ENCODE measurements at places on chromosomes 6 and 20. TPM values are rescaled to one million over a fixed set of nuclear protein-coding genes. Genes with fewer than 3 reads are reported as not detected.

- no peak for DNase-seq
Observed at GRCh38 chr20:35015863-35016193, 60.2 kb downstream of the MYH7B start.

DNA sequence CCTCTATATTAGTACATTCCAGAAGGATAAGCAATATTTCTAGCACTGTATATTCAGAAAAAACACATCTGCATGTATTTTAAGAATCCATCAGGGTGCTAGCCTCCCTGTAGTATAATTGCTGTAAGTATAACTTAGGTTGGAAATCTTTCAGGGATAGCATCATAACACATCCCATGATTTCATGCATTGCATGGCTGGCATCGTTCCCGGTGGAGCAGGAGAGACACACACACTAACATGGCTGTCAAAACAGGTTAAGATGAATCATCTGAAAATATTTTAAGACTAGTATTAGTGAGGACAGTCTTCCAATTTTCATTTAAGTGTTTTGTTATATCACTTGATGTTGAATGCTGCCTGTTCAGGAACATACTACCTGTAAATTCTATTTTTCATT, 32.1 kb upstream of the CENPW start:
- DNase-seq: no peak

DNA sequence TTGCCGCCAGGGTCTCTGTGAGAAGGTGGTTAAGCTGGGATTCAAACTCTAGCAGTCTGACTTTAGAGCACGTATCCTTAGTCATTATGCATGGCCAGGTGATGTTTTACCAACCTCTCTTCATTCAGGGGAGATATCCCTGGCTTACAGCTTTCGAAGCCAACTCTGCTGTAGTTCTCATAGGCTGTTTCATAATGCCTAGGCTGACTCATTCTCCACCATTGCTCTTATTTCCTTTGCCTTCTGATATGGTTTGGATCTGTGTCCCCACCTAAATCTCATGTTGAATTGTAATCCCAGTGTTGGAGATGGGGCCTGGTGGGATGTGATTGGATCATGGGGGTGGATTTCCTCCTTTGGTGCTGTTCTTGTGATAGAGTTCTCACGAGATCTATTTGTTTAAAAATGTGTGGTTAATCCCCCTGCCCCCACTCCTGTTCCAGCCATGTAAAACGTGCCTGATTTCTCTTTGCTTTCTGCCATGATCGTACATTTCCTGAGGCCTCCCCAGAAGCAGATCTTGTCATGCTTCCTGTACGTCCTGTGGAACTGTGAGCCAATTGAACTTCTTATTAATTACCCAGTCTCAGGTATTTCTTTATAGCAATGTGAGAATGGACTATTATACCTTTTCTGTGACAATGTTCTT, 94.6 kb upstream of the MAN1A1 start:
- DNase-seq: no peak

DNA sequence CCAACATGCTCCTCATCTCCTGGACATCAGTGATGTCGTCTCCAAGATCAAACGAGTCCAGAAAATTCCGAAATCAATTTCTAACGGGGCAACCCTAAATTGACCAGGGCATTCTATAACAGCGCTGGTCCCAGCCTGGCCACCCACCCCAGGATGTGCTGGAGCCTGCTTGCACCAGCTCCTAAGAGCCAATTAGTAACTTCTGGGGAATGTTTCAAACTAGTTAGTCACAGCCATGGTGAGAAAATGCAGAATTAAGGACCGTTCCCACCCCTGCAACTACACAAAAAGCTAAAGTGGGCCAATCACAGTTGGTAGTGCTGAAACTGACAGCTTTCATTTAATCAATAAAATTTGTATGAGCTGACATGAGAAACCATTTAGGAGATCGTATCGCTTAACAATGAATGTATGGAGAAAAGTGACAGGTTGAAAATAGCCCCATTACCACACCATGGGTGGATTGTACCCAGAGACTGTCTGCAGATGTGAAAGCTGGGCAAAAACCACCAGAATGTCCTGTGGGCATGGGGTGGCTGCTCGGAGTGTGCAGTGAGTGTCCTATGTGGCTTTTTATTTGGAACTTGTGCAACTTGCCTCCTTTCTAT, 165.7 kb upstream of the AFDN start:
- DNase-seq: no peak

GRCh38 chr6:119934816-119935215, 585.3 kb upstream of the MAN1A1 start:
- no peak for DNase-seq

DNA sequence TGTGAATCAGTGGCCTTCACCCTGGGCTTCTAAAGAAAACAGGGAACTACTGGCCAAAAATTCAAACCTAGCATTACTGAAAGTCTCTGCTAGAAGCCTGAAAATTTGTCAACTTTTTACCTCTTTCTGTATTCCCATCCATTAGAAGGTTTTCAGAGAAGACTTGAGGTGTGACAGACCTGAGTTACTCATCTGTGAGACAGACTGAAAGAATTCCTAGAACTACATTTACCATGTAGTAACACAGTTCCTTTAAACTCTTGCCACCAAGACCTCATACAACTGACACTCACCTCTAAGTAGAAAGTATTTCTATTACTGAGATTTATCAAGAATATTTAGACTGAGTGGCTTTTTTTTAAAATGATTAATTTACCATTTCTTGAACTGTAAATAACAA, 4.5 kb downstream of the DPM1 start:
- no peak for DNase-seq

LBP gene
- total RNA-seq: not detected

OR2J2 gene
- total RNA-seq: not detected

FOXP4 gene
- total RNA-seq: 22.3 TPM

MCHR2 gene
- total RNA-seq: not detected
